NCI-H1417 treated with DMSO at 0.1 percent for 48 hours (cell line): ENCODE measurements at places on chromosomes 4 and X.

- no peak for DNase-seq
Observed at GRCh38 chr4:165133150-165133549, 20.5 kb upstream of the TMEM192 start.

GRCh38 chrX:22577181-22577580 is 304.5 kb downstream of the CBLL2 start:
- DNase-seq: no peak

- no peak for DNase-seq
Observed at GRCh38 chr4:122882857-122883735, 39.3 kb downstream of the NUDT6 start.

DNA sequence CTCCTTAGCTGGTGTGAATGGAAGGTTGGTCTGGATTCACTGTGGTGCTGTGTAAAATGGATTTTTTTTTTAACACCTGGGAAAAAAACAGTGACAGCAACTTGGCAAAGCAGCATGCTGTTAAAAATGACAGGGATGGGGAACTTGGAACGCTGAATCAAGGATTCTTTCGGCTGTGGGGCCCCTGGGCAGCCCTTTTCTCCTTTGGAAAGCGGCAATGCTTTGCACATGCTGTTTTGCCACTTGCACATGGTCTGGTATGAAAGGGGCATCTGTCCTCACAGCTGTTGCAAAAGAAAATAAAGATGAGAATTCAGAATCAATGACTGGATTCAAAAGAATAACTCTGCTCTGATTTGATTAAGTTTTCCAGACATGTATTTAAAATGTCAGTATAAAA is 10.7 kb upstream of the PIGA start:
- DNase-seq: no peak

GRCh38 chr4:15001248-15001868 is 923 bp upstream of the CPEB2 start:
- DNase-seq: no peak

DNA sequence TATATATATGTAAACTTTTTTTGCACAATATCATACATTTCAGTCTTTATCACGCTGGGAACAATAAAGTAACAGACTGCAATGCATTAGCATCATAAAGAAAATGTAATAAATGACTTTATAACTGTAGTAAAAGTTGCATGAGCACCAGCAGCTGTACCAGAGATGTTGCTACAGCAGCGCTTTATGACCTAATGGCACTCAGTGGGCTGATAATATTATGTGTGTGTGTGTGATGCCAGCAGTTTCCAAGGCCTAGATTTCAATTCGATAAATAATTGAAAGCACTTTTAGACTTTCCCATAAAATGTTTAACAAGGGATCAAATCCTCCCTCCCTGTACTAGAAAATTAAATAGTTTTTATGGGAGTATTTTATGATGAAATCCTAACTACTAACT is 367.6 kb upstream of the AGA start:
- no peak for DNase-seq

DNA sequence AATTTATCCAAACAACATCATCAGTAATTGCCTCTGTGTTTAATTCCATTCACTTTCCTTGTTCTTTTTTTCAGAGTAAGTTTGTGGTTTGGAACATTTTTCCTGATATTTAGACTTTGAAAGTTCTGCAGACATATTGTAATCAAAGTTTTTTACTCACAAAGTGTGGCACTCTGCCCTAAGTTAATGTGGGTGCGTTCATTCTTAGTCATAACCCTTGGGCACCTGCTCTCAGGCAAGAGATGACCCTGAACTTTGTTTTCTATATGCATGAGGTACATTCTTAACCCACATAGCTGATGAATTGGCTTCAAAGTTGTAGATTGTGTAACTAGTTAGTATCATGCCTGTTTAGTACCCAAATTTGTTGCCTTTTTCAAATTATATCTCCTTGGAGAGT is 424.3 kb downstream of the GRXCR1 start:
- DNase-seq: no peak

DNA sequence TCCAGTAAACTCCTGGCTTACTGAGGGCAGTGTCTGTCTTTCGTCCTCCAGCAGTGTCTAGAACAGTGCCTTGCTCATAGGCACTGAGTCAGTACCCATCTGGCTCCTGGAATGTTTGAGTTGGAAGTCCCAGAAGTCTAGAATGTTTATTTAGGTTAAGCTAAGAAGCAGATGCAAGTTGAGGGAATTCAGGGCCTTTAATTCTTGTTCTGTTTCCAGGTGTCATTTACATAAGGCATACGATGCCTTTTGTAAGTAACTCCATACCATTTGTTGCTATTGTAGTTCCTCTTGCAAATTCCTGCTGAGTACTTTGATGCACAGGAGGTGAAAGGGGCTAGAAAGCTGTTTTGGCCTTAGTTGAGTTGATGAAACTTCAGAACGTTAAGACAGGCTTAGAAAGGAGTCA is 22.2 kb downstream of the ARHGAP10 start:
- DNase-seq: no peak

- DNase-seq: no peak
Observed at GRCh38 chr4:1211371-1211770, 37.6 kb downstream of the CTBP1 start.

GRCh38 chr4:118114720-118115119 is 80.4 kb downstream of the NDST3 start:
- DNase-seq: no peak

DNA sequence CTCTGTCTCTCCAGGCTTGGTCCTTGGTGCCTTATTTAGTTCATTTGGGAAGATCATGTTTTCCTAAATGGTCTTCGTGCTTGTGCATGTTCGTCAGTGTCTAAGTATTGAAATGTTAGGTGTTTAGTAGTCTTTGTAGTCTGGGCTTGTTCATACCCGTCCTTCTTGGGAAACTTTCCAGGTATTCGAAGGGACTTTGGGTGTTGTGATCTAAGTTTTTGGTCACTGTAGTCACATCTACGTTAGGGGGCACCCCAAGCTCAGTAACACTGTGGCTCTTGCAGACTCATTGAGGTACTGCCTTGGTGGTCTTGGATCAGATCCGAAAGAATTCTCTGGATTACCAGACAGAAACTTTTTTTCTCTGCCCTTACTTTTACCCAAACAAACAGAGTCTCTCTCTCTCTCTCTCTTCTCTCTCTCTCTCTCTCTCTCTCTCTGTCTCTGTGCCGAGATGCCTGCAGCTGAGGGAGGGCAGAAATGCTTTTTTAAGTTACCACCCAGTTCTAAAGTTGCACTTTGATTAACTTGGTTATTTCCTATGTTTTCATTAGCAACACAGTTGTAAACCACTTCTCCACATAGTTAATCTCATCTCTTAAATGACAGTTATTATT is 67.6 kb upstream of the SLC7A3 start:
- DNase-seq: no peak

GRCh38 chr4:123784626-123785025 is 388.0 kb downstream of the SPRY1 start:
- DNase-seq: no peak
